Activated T-cell treated with anti-CD3 and anti-CD28 coated beads, Interleukin-2, amount 50 U/mL, for 1 hour (primary cell): ENCODE measurements at places on chromosomes 16 and 17.

GRCh38 chr16:27650073-27650701 is 100.2 kb downstream of the KATNIP start:
- DNase-seq = no peak

- no peak for DNase-seq
These were observed at the start of gene TOX3 for GRCh38 chr16:52547004-52547833. TOX3 (minus strand) TSS chr16:52547143; CDS start chr16:52546723, 420 bp downstream.

DNA sequence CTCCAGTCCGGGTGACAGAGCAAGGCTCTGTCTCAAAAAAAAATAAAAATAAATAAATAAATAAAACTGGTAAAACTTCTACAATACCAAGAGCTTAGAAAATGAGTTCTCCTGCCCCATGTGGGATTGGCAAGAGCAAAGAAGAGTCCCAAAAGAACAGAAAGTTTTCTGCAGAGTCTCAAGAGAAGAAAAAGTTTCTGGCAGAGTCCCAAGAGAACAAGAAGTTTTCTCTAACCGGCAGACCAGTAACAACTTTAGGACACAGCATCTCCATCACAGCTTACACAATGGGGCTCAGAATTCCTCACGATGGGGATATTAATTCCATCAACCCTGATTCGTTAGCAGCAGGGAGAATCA is 1.1 kb downstream of the SLC39A11 start:
- DNase-seq = no peak

DNA sequence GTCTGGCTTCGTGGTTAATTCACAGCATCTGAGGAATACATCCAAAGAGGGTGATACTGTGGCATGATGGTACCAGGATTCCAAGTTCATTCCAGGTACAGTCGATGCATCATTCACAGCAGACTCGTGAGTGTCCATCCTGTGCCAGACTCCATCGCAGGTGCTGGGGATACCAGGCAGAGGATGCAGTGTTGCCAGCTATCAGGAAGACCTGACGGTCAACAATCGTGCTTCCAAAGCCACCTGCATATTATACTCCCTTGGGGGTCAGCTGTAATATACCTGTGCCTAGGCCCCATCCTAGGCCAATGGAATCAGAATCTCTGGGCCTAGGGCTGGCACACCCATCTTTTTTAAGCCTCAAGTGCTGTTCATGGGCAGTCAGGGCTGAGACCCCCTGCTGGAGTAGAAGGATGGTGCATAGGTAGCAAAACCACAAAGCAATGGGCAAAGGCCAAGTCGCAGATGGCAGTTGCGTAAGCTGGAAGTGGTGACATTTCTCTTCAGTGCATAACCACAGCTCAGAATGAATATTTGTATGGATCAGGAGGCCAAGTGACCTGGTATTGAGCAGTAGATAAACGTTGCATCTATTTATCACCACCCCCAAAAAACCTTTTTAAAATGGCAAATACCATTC is 42.9 kb upstream of the C16orf78 start:
- no peak for DNase-seq

DNA sequence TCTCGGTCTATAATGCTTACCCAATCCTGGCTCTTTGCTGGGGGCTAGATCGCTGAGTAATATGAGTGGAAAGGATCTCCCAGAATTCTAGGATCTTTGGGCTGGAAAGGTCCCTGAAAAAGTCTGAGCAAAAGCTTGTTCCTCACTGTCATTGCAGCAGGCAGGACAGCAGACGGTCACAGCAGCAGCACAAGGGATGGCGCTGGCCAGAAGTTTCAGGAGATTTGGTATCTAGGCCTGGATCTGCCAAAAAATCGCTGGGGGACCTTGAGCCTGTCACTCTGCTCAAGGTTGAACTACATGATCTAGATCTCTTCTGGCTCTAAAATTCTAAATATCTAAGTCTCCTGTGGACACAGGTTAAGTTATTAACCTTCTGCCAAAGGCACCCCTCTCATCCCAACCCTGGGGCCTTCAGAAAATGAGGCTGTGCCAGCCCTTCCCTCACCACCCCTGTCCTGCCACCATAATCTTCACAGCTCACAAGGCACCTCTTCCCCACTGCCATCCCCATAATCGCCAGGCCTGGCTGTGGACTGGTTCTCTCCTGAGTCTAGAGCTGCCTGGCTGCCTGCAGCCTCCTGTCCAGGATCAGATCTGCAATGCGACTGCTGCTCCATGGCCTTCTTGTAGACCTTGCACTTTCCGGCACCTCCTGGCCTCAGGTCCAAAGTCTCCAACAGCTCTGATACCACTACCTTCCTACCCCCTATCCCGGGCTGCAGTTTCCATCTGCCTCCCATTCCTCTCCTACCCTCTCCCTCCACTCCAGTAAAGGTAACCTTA is 10.2 kb downstream of the MYO18A start:
- DNase-seq = no peak

GRCh38 chr16:1876468-1876867 is 4.5 kb upstream of the MEIOB start:
- no peak for DNase-seq

DNA sequence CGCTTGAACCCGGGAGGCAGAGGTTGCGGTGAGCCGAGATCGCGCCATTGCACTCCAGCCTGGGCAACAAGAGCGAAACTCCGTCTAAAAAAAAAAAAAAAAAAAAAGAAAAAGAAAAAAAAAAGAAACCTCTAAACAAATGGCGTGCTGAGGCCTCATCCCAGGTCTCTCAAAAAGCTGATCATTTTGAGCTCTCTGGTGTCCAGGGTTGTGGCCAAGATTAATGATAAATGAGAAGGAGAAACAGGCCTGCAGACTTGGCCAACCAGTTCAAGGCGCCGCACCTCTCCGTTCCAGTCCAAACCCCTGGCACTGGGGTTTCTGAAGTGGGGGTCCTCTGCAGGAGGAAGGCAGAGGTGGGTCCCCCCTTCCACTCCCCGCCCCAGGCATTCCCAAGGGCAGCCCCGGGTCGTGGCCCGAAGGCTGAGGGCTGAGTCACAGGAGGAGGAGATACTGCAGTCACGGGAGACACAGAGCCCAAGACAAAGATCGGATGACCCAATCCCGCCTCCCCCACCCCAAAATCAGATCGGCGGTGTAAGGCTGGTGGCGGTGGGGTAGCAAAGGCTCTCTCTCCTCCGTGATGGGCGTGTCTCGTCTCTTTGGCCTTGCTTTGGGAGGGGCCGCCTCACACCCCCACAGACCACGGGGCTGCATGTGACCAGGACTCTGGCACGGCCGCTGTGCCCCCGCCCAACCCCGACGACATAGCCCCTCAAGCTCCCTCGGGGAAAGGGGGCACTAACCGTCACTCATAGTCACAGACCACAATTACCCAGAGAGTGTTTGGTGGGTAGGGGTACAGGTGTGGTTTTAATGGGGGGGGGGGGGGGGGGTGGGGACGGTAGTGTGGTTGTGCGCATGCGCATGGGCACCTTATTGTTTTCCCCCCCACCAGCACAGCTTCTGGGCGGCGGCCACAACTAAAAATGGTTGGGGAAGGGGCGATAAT is 1.1 kb downstream of the VAT1 start:
- DNase-seq = peak; percentile 54

- peak; percentile 39 for DNase-seq
These were observed 16.6 kb downstream of the RMI2 start for GRCh38 chr16:11361701-11362451.

- no peak for DNase-seq
These were observed 110.6 kb downstream of the PRKCA start for GRCh38 chr17:66412857-66413558.

- peak; percentile 45 for DNase-seq
These were observed 17.8 kb downstream of the PLLP start for GRCh38 chr16:57266531-57267260.
